ENCODE measurements at places on chromosomes 6 and 20.

GRCh38 chr6:150220634-150221551, 78.0 kb downstream of the PPP1R14C start:
- no peak for DNase-seq

DNA sequence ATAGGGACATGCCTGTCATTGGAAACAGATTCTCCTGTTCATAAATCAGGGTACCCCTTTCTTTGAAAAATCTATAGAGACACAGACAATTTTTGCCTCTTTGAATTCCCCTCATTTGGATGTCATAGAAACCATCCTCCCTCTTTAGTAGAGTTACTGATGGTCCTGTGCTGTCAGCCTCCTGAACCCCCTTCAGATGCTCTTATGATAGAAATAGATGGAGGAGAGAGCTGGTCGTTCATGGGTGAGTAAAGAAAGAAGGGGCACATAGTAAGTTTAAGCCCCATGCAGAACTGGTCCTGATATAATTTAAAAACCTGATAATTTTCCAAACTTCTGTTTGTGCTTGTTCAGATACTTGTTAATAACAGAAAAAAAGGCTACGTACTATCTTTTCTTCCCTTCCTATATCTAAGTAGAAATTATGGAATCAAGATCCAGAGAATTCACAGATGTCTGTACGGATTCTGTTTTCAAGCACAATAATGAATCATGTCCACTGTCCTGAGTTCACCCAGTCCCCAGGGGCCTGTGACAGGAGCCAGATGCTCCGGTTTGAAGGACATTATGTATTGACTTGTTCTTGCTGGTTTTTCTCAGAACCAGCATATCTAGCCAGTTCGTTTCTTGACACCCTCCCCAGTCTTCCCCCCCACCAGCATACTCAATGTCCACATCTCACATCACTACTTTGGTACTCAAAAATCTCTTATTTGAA, 78.1 kb downstream of the NCOA7 start:
- no peak for DNase-seq

DNA sequence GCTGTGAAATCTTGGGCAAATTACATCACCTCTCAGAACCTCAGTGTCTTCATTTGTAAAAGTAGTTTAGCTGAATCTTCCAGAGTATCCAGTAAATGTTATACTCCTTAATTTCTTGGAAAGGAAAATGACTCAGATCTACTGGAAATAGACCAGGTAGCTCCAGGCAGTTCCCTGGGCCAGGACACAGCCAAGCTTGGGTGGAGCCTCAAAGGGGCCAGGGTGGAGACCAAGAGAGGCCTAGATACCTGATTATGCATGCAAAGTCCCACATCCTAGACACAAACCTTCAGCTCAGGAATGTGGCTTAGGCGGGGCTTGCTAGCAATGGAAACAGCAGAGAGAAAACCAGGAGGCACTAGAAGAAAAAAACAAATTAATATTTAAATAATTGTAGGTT, 272.8 kb downstream of the MAFB start:
- no peak for DNase-seq

DNA sequence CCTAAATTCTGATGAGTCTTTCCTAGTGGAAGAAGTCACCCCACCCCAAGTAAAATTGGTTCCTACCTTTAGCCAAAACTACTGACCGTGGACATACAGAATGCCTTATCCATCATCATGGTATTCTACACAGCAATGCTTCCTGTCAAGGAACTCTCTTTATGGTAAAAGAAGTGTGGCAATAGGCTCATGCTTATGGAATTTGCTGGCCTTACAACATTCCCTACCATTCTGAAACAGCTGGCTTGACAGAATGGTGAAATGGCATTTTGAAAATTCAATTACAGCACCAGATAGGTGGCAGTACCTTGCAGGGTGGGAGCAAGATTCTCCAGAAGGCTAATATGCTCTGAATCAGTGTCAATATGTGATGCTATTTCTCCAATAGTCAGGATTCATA, 41.8 kb upstream of the BACH2 start:
- no peak for DNase-seq

- no peak for DNase-seq
Measured at GRCh38 chr6:6840831-6841291, 252.3 kb downstream of the LY86 start.

DNA sequence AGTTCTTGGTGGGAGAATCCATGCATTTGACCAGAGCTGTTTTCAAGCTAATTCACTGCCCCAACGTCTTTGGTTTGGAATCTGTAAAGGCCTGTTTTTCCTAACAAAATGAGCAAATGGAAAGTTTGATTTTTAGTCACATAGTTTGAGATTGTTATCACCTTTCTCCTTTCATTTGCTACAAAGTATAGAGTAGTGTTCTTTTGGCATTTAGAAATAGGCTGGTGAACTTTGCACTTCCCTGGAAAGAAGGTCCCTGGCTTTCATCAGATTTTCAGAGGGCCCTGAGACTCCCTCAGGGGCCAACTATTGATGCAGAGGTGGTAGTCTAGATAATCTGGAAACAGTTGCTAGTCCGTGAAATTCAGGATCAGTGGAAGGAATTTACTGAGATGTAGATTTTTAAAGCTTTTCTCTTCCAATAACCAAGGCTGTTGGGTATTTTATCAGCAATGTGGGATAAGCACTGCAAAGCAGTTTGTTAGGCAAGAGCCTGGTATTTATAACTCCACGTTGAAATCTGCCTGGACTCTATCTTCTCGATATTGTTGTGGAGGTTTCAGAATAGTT, 1.7 kb downstream of the ARFGEF2 start:
- DNase-seq = no peak

DNA sequence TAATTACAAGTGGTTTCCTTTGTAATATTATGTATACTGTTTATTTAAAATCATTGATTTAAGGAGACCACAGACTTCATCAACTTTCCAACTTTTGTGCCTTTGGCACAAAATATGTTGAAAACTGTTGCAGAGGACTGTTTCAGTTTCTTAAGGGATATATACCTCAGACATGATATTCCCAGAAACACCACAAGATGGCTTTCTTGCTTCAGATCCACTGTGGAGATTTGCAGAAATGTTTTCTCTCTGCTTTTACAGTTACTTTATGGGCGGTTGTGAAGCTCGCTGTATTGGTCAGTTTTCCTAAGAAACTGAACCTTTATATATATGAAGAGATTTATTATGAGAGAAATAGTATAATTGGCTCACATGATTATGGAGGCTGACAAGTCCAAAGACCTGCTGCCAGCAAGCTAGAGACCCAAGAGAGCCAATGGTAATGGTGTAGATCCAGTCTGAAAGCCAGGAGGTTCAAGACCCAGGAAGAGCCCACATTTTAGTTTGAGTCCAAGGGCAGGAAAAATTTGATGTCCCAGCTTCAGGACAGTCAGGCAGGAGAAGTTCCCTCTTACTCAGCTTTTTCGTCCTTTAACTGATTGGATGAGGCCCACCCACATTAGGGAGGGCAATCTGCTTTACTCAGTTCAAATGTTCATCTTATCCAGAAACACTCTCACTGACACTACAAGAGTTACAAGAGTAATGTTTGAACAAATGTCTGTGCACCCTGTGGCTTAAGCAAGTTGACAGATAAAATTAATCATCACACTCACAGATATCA, 12.8 kb downstream of the ME1 start:
- DNase-seq = no peak

DNA sequence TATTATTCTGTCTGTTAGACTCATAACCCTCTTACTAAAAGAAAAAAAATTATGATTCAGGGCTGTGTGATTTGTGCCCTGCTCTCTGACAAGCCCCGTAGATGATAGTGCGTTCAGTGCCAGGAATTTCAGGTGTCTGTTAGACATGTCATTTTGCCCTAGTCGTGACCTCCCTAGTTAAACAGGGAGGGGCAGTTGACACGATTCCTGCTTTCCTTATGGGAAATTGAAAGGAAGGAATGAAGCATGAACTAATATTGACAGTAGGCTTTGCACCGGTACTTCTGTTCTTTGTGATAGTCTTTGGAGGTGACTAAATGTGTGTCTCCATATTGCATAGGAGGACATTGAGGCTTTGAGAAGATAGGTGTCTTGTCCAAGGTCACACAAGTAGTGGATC, 26.3 kb downstream of the RPRD1B start:
- no peak for DNase-seq

- no peak for DNase-seq
Measured at GRCh38 chr6:128118401-128118800, 217.5 kb upstream of the THEMIS start.

DNA sequence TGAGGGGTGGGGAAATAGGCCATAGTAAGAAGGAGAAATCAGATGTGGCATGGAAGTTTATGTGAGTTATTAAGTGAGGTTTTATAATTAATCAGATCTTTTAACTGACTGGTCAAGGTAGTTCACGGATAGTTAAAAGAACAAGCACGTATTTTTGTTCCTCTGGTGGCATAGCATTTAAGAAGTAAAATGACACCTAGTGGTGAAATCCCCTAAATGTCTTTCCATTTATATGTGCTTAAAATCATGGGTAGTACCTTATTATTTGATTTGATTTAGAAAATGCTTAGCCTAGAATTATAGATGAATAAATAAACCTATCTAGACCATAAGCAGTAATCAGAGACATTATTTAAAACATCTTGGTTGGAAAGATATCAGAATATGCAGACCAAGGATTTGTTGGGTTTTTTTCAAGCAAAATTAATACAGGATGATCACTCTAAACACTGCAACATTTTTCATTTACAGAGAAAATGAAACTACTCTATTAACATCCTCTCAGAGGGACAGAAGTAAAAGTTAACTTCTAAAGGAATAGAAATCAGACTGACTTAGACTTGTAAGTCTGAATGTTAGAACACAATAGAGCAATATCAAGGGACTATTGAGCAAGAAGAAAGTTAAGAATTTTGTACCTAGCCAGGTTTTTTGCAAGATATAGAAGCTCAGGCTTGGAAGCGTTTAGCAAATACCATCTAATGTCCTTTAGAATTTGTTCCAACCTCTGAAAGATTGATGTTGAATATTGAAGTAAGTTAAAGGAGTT, 81.1 kb downstream of the STXBP5 start:
- DNase-seq = no peak

- DNase-seq = no peak
Measured at GRCh38 chr6:17454316-17455005, 61.1 kb downstream of the CAP2 start.

DNA sequence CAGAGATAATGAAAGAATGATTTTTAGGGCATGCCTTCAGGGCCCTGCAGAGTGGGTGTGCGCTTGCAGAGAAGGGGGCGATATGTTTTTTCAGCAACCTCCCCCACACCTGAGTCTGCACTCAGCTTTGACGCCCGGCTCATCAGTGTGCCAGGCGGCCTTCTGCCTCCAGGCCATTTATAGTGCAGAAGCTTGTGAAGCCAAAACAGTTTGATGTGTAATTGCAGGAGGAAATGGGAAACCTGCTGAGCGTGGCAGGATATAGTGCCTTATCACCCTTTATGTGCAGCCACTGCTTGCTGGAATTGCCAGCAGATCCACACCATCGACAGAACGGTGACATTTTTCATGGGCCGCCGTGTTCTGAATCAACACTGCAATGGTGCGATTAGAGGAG, 178.2 kb downstream of the CDH4 start:
- no peak for DNase-seq

DNA sequence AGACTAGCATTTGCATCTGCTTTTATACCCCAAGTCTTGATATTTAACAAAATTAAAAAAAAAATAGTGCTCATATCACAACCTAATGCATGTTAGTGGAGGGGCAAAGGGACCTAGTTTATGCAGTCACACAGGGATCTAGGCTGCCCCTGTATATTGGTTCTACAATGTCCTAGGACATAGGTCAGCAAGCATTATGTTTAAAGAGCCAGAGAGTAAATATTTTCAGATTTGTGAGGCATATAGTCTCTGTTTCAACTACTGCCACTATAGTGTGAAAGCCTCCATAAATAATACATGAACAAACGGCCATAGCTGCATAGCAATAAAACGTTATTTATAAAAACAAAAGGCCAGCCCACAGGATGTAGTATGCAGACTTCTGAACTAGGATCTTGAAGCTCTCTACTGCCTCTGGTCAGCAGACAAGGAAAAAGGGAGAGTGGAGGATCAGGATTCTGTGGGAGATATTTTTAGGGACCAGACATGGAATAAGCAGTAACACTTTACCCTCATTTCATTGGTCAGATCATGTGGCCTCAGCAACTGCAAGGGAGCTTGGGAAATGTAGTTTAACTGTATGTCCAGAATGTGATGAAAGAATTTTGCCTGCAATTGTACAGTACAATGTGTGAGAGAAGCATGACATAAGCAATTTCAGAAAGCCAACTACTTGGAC, 414.2 kb upstream of the SPTLC3 start:
- no peak for DNase-seq

DNA sequence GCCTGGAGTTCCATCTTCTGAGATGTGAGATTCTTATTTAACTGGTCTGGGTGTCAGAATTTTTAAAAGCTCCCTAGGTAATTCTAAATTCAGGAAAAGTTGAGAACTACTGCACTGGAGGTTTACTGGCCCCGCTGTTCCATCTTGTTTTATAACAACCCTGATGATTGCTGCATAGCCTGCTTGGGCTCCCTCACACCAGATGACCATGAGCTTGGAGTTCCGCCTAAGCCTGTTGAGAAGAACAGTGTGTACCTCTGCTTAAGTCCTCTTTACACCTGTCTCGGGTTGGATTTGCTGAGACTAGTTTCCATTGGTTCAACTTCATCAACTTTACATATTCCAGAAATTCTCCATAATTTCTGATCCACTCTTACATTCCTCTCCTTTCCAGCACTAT, 77.9 kb downstream of the FKBP5 start:
- DNase-seq = no peak

DNA sequence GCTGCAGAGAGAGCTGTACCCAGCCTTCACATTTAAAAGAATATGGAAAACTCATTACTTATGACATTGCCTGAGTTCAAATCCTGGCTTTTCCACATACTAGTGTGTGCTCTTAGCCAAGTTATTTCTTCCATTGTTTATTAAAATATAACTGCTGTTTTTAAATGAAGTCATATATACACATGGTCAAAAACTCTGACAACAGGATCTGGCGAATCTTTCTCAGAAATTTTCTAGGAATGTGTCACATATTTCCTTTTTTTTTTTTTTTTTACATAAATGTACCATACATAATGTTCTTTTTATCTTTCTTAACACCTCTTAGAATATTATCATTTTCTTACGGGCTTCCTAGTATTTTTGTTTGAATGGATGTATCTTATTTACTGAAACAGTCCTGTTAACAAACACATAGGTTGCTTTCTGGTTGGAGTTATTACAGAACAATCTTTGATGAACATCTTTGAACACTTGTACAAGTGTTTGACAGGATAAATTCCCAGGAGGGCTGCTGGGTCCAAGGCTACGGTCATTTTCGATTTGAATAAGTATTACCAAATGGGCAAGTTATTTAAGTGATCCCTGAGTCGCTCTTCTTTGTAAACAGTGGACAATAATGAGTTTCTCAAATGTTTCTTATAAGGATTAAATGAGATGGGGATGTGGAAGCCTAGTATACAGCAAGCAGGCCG, 1.6 kb upstream of the SNX9 start:
- no peak for DNase-seq

GRCh38 chr6:117469356-117469755, 13.1 kb upstream of the DCBLD1 start:
- no peak for DNase-seq

GRCh38 chr6:111283707-111284106, 196.4 kb downstream of the SLC16A10 start:
- no peak for DNase-seq

- DNase-seq = no peak
Measured at GRCh38 chr6:110756817-110757216, 58.5 kb downstream of the CDK19 start.

GRCh38 chr6:12490904-12491571, 200.9 kb downstream of the EDN1 start:
- no peak for DNase-seq

Measured in activated T-helper 9 cell treated with anti-CD3 and anti-CD28 coated beads, Interleukin-2, amount 50 U/mL, for 16 hours (primary cell).